Activated CD4-positive, alpha-beta memory T cell treated with anti-CD3 and anti-CD28 coated beads, Interleukin-2, amount 10 ng/mL, durations not matched to agents 7 days and 5 days (primary cell): ENCODE measurements at places on chromosomes 11 and 22. TPM values are rescaled to one million over a fixed set of nuclear protein-coding genes. Genes with fewer than 3 reads are reported as not detected.

GRCh38 chr22:37195921-37196320 is 7.9 kb upstream of the C1QTNF6 start:
- DNase-seq = no peak

- no peak for DNase-seq
Observed at GRCh38 chr11:120383518-120384155, 47.4 kb downstream of the ARHGEF12 start.

DNA sequence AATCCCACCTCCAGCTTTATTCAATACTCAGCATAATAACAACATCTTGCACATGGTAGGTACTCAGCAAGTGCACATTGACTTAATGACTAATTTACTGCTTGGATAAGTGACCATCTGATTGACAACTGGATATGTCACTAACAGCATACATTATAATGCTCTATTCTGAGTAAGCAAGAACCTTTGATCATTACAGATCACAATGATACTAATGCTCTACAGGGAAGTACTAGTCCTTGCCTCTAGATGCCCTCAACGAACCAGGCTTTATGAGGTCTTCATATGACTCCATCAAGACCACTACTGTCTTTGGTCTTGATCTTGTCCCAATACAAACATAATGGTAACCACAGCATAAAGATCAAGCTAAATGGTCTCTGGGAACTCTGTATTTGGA is 167.6 kb upstream of the MTMR2 start:
- DNase-seq = no peak

- no peak for DNase-seq
Observed at GRCh38 chr11:88597387-88597786, 259.9 kb upstream of the CTSC start.

- no peak for DNase-seq
Observed at GRCh38 chr22:31088233-31088986, 7.3 kb downstream of the SMTN start.

DNA sequence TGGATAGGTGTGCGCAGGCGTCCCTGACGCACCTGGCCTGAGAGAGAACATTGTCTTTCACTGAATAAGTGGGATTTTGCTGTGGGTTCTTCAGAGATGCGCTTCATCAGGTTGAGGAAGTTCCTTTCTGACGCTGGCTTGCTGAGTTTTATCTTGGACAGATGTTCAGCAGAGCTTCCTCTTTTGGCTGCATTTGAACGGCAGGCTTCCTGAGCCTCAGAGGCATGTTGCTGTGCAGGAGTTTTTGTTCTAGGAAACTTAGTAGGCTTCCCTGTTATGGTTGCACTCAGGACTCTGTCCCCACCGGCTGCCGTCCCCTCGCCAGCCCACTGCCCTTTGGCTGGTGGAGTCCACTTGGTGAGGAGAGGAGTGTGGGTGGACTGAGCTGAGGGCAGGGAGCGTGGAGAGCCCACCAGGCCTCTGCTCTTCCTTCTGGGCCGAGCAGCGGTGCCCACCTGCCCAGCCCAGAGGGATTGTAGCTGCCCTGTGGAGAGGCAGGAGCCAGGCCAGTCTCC is 17.2 kb downstream of the FRMD8 start:
- DNase-seq = no peak

- DNase-seq = peak; percentile 67
Observed at GRCh38 chr11:59615120-59615636, 396 bp downstream of the OSBP start.

DNA sequence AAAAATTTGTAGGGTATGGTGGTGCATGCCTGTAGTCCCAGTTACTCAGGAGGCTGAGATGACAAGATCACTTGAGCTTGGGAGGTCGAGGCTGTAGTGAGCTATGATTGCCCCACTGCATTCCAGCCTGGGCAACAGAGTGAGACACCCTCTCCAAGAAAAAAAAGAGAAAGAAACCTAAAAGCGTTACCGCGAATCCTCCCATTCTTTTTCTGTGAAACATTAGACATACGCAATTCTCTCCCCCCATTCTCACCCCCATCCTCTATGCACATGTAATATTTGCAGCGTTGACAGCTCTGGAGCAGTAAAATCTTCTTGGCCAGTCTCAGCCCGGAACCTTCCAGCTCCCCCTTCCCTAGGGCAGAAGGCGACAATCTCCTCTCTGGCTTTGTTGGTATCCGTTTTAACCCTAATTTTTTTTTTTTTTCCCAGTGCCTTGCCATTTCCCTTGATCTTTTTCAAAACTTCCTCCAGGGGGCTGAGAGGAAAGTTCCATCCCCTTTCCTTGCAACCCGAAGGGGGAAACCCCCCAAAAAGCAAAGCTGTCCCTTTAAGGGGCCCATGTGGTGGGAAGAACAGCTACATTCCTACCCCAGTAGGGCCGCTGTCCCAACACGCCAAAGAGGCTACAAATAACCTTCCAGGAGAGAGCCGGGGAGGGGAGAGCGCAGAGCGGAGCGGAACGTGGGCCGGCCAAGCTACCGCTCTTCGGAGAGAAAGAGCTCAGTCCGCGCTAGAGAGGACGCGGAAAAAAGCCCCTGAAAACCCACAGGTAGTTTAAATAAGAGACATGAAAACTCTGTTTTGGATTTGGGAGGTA is 1.9 kb downstream of the LRP4 start:
- no peak for DNase-seq

- DNase-seq = no peak
Observed at GRCh38 chr22:37248251-37248650, 4.2 kb upstream of the RAC2 start.

Gene PUS3
- total RNA-seq = 7.8 TPM

Gene MMP12
- not detected for total RNA-seq

Gene OR51B5
- not detected for total RNA-seq

Gene TSGA10IP
- not detected for total RNA-seq

Gene CLDN5
- 0.38 TPM for total RNA-seq
